AG08396 (cell line): ENCODE measurements at places on chromosomes 6 and 20.

GRCh38 chr6:137256350-137257103, 37.3 kb upstream of the IFNGR1 start:
- no peak for DNase-seq

- peak; percentile 55 for DNase-seq
Observed at GRCh38 chr6:10510592-10511367, 10.4 kb upstream of the GCNT2 start.

DNA sequence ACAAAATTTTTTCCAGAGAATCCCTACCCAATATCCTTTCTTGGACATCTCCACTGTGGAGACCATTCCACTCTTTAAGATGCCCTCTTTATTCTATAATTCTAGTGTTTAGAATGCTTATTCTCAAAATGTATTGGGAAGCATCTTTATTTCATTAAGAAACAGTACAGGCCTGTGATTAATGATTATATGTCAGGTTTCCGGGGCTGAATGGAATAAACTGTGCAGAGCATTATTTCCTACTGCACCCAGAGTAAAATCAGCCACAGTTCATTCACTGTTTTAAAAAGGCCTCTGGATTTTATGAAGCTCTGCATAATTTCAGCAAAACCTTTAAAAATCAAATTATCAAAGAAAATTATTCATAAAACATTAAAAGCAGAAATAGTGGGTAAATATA, 42.6 kb downstream of the DSE start:
- no peak for DNase-seq

DNA sequence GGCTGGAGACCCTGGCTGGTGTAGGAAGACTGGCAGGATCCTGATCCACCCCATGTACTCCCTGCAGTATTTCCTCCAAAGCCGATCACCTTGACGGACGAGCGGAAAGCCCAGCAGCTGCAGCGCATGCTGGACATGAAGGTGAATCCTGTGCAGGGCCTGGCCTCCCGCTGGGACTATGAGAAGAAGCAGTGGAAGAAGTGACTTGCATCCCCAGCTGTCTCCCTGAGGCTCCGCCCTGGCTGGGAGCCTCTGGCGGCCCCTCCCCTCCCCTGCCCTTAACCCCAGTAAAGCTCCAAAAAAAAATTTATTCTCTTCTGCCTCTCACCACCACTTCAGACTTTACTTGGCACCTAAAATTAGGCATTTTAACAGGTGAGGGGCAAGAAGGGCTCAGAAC, 7.0 kb downstream of the COX4I2 start:
- no peak for DNase-seq

DNA sequence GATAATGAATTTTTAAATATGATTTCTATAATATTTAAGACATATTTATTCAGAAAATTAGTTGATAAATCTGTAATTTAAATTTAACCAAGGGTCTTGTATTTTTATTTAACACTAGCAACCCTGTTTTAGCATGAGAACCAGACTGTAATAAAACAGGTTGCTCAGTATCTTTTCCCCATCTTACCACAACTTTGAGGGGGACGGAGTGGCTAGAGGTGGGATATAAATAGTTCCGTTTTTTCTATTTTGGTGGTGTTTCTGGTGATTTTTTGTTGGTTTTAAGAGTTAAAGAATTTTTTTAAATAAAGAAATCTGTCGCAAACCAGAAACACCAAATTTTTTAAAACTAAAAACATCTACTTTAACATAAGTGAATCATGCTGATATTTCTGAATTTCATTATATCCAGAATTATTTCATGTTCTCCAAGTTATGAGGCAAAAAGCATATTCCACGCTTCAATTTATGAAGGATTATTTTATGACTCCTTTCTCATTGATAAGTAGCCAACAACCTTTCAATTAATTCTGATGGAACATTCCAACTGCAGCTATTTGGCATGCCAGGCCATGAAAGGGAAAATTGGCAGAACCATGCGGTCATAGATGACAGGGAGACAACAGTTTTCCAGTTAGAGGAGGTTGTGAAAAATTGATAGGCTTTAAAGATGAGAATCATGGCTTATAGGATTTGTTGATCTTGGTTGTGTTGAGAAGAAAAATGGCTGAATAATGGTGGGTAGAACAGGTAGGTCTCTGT, 151.9 kb upstream of the CARMIL1 start:
- no peak for DNase-seq

DNA sequence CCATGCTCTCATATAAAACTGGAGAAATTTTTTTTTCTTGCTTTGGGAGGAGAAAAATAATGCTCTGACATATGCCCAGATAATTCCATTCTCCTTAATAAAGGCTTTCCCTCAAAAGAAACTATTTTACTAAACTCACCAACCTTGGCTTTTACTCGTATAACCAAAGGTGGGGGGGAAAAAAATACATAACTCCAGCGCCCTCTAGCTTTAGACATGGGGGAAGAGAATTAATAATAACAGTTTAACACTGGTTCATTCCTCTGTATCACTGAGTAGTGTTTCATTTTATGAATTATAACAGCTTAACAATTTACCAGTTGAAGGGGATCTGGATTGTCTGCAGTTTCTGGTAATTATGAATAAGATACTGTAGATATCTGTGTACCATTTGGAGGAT, 1226.1 kb downstream of the GRIK2 start:
- peak; percentile 2 for DNase-seq

- DNase-seq, result no peak
Observed at GRCh38 chr6:149628875-149629510, 19.5 kb downstream of the KATNA1 start.

DNA sequence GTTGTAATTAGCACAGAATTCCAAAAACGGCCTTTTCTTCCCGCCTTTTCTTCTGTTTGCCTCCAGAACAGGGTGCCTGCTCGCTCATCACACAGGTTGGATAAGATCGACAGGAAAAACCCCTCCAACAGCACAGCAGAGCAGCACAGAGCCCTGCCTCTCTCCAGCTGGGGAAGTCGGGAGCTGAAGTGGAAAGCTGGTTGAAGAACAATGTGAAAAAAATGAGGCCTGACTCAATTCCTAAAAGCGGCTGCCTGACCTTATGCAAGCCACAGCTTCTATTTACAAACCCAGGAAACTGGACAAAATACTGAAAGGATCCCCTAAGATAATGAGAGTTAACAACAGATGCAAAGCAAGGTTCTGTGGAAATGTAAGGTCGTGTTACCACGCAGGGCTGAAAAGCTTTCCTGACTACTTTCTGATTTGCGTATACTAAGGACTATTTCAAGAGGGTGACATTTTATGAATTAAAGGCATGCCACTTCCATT, 116.9 kb downstream of the TTLL2 start:
- no peak for DNase-seq

DNA sequence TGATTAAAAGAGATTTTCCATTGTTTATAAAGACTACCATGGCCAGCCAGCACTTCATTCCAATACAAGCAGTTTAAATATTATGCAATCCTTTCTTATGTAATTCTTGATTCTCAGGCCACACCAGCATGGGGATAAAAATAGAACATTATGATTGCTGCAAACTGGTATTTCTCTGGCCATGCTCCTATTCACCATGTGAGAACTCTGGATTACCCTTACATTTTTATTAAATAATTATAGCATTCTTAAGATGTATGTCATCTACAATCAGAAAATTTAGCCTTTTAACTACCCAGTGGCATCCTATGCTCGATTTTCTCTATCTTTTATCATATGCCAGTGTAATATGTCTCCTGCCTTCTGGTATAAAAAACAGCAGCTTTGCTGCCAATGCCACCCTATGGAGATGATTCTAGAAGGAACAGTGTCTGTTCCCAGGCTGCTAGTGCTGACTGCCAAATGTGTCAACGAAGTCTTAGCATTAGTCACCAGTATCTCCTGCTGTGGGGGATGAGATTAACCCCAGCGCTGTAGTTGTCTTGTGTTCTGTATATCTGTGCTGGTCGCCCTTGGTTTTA, 501.4 kb downstream of the BCKDHB start:
- peak; percentile 52 for DNase-seq

GRCh38 chr6:146984251-146984924, 219.8 kb upstream of the STXBP5 start:
- DNase-seq, result peak; percentile 8

- no peak for DNase-seq
Observed at GRCh38 chr6:109406196-109406595, 23.9 kb upstream of the CD164 start.

DNA sequence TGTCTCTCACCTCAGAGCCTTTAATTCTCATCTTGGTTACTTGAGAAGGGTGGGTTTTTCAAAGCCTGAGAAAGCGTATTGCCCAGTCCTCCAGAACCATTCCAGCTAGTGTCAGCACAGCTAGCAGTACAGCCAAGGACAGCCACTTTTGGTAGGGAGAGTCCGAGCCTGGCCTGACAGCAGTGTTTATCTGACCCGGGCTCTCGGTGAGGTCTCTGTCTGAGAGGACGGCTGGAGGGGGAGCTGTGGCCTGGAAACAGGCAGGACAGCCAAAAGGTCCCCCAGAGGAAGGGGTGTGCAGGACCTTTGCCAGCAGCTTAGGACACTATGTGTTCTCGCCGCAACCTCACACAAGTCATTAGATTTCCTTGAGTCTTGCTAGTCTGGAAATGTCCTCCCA, 38.8 kb downstream of the LYRM2 start:
- no peak for DNase-seq

DNA sequence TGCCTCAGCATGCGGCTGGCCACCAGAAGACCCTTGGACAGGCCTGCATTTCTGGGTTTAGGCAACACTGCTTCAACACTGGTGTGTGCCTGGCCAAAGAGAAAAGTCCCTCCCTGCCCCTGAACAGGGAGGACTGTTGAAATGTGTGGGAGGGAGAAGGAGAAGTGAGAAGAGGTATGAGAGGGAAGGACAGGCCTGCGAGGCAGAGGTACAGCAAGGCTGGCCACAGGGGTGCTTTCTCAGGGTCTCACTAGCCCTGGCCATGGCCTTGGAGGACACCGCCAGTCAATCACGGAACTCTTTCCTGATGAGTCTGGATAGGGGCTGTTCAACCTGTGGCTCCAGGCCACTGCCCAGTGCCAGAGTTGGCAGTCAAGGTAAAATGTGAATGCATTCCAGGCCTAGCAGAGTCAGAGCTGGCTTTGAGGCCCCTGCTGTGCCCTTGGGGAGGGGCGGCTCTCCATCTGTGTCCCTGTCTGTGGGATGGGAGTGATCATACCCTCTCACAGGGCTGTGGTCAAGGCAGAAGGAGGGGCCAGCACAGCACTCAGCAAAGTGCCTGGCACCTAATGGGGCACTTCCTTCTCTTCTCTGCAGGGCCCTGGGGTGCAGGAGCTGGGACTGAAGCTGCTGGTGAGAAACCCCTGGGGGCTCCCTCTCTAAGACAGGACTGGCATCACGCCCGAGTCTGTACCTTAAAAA, 43.2 kb upstream of the CDH22 start:
- DNase-seq, result no peak

GRCh38 chr6:42973926-42974325, 5.1 kb downstream of the PEX6 start:
- no peak for DNase-seq
